Bladder microvascular endothelial cell (primary cell): ENCODE measurements at places on chromosomes 11 and 22. TPM values are rescaled to one million over a fixed set of nuclear protein-coding genes. Genes with fewer than 3 reads are reported as not detected.

The ART5 gene
- not detected in 2 replicates for total RNA-seq

The C11orf21 gene
- total RNA-seq = not detected in 2 replicates

The MAFF gene
- total RNA-seq = 51.8 and 127 TPM in 2 replicates

The NRXN2 gene
- 0.49 TPM in 1 of 2 replicates, not detected in the other for total RNA-seq

The KCTD14 gene
- total RNA-seq = 0.25 and 0.32 TPM in 2 replicates

The OR8B3 gene
- under 0.01 TPM in 1 of 2 replicates, not detected in the other for total RNA-seq

The KCNJ11 gene
- 0.25 and 0.32 TPM in 2 replicates for total RNA-seq

The MICALL1 gene
- 22.3 and 71.9 TPM in 2 replicates for total RNA-seq

The POTEH gene
- 0.06 TPM in 1 of 2 replicates, not detected in the other for total RNA-seq

The SUSD2 gene
- total RNA-seq = 0.31 and 0.81 TPM in 2 replicates

The ZP1 gene
- total RNA-seq = not detected in 2 replicates

The OR52A1 gene
- not detected in 2 replicates for total RNA-seq

The GGTLC2 gene
- total RNA-seq = not detected in 2 replicates
